Purkinje cell (primary cell): ENCODE measurements at places on chromosomes 6 and 20. TPM values are rescaled to one million over a fixed set of nuclear protein-coding genes. Genes with fewer than 3 reads are reported as not detected.

Gene CLPSL2
- 1.9 TPM in 1 of 2 replicates, not detected in the other for polyA plus RNA-seq

Gene MYMX
- polyA plus RNA-seq, result not detected in 2 replicates

Gene FBXL4
- 5.5 and 10.2 TPM in 2 replicates for polyA plus RNA-seq

Gene ZNF451
- 19.8 and 38.9 TPM in 2 replicates for polyA plus RNA-seq

Gene RAB44
- polyA plus RNA-seq, result not detected in 2 replicates
